ENCODE measurements at places on chromosomes 2 and 18.

GRCh38 chr2:216688731-216689340, 6.5 kb downstream of the IGFBP5 start:
- DNase-seq: peak; percentile 39

GRCh38 chr2:145413261-145414030, 893.5 kb upstream of the ZEB2 start:
- peak; percentile 59 for DNase-seq

- no peak for DNase-seq
Observed at GRCh38 chr2:163735685-163736432, at the start of gene FIGN. Gene FIGN, minus strand, starts transcription at chr2:163736008. Its CDS starts 1,081 bp downstream, at chr2:163734927.

DNA sequence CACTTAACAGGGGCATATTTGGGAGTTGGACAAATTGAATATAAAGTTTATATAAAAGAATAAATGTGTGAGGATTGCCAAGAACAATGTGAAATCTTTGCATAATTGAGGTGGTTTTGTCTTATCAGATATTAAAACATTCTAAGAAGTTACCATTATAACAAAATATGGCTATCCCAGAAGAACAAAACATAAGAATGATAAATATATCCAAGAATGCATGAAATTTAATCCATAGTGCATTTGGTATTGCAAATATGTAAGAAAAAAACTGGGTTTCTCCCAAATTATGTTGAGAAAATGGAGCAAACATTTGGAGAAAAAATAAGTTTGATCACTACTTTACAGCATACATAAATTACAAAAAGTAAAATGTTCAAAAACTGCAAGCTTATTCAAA, 562.4 kb downstream of the RNF144A start:
- no peak for DNase-seq

- DNase-seq: peak; percentile 49
Observed at GRCh38 chr2:212863185-212863588, 288.2 kb downstream of the IKZF2 start.

DNA sequence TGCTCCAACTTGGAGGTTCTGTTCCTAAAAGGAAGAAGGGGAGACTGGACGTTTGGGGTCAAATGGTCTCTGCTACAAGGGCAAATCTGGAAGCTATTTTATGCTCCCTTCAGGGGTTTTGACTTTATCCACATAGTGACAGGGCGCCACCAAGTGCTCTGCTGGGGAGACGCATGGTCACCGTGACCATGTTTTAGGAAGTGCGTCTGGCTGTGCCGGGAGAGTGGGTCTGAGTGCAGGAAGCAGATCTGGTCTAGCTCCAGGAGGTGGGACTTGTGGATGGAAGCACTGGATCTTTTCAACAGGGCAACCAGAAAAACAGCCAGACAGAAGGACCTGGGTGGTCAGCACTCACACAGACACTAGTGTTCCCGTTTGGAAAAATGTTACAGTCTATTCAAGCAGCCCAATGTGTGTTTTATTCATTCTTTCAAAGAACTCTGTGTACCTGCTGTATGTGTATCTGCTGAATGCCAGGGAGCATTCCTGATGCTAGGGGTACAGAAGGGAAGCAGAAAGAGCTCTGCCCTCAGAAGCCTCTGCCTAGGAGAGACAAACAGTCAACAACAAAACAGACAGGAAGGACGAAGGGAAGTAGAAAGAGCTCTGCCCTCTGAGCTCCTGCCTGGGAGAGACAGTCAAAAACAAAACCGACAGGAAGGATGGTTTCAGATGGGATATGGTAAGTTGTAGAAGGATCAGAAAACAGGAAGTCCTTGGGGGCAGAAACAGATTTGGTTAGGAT, 14.3 kb downstream of the IMPA2 start:
- DNase-seq: peak; percentile 86

DNA sequence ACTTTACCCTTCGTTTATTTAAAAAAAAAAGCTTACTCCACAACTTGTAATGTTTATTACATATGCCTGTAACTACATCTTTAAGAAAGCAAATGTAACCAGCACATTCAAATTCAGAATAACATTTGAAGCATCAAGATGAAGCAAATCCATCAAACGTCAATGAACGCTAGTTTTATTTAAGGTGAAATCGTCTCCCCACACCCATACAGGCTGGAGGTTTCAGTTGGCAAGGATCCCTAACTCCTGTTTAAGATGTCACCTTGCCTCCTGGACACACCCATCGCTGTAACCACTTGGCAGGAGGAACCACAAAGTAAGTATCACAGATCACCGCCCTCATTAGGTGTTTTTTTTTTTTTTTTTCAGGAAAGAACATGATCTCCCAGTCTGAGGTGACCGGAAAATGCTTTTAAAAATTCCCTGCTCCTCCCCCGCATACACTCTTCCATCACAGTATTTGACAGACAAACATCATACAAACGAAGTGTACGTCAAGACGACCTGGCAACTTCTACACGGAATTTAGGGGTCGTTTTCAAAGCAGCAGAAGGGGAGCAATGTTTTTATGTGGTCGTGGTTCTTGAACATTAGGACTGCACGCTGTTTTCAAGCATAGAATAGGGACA, 19.7 kb upstream of the STPG4 start:
- no peak for DNase-seq

GRCh38 chr18:44386401-44386800, 294.3 kb upstream of the SETBP1 start:
- no peak for DNase-seq

DNA sequence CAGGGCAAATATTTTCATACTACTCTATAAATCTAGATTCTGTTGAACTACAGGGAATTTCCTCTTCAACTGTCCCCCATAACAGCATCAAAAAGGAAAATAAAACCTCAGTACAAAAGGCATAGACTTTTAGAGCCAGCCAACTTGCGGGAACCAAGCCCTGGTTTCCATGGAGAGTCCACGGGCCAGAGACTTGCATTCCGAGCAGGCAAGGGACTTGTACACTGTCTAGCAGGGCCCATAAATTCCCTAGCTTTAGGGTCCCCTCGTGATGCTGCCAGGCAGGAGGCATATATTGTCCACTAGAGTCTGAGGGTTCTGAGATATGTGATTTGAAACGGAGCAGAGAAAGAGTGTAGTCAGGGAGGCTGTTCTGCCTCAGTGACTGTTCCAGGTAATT, 153.1 kb upstream of the SLC14A2 start:
- no peak for DNase-seq

DNA sequence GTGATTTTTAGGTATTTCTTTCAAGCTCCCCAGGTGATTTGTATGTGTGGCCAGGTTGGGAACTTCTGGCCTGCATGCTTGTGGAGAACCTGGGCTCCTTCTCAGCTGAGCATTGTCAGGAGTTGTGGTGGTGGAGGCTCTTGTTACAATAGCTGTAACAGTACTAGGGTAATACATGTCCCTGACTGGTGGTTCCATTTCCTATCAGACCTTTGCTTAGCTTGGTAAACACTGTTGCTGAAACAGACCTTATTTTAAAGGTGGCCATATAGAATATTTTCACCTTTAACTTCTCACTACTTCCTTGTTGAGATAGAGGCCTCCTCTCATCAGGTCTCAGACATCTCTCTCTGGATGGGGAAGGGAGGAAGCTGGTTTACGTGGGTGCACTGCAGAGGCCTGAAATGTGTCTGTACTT, 79.2 kb downstream of the SETBP1 start:
- DNase-seq: peak; percentile 17

- DNase-seq: no peak
Observed at GRCh38 chr2:36693825-36694224, 2.7 kb upstream of the VIT start.

- no peak for DNase-seq
Observed at GRCh38 chr2:39508198-39508597, 71.1 kb upstream of the MAP4K3 start.

DNA sequence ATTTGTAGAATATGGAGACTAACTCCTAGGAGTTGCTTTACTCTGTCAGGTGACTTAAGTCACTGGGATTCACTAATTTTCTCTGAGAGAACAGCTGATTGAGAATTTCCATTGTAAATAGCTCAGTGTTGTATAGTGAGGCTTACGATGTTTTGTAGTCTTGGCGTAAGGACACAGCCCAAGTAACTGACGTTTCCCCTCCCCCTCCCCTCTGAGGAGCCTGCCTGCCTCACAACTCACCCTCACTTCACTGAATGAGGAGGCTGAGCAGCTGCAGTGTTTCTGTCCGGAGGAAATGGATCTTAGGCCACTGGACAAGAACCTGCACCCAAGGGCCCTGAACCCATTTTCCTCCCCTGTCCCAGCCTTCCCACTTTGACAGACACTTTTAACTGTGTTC, 264.6 kb downstream of the PHLPP1 start:
- DNase-seq: no peak

DNA sequence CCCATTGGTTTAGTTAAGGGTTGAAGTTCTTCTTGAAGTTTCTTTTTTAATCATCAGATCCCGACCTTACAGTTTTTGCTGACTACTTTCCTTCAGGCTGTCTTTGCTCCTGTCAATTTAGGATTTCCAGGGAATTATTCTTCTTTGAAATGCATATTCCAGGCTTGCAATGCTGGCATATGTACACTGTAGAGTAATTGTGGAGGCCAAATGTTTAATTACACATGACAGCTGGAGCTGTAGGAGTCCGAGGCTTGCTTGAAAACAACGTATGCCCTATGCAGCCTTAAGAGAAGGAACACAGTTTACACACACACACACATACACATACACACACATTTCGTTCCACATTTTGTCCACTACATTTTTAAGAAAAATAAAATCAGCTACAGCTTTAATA, 602.3 kb downstream of the TMEM182 start:
- DNase-seq: no peak

GRCh38 chr2:219010162-219010756, 17.0 kb upstream of the CRYBA2 start:
- no peak for DNase-seq

DNA sequence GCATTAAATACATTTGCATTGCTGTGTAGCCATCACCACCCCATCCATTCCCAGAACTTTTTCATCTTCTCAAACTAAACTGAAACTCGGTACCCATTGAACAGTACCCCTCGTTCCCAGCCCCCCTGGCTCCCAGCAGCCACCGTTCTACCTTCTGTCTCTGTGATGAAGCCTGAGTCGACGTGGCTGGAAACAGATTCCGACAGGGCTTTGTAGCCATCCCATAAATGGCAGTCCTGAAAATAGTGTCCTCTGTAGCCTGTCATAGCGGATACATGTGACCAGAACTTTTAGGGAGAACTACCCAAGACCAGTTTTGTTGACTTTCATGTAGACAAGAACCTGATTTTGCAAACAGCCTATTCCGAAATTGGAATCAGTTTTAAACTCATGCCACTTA, 59.1 kb downstream of the TSHZ1 start:
- no peak for DNase-seq

DNA sequence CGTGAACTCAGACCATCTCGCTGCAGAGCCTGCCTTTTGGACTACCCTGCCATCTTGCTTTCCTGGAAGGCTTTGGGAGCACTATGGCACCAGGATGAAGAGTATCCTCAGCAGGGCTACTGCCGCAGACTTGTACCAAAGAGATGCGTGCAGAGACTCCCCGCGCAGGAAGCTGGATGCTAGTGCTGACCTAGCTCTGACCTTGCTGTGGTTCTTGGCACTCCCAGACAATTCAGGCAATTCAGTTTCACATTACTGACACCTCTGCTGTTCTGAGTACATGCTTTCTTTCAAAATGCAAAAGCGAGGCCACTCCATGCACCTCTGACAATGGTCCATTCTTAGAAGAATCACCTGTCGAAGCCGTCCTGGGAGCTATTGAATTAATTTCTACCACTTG, 251.5 kb upstream of the MEX3C start:
- DNase-seq: no peak

GRCh38 chr2:129753261-129753660, 226.2 kb upstream of the RAB6C start:
- DNase-seq: no peak

DNA sequence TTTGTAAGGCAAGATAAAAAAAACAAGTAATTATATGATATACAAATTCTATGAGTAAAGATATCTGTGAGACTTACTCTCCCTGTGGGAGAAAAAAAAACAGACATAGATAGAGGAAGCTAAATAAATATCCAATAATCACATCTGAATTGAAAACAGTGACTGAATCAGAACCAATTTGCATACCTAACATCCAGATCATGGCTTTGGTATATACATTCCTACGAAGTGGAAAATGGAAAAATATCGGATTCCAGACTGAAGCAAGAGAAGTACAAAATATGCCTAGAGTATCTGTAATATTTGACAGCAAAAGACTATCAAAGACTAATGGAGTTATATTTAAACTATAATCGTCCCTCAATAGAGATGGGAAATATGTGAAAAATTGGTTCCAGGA, 1108.1 kb upstream of the CHAC2 start:
- DNase-seq: no peak

GRCh38 chr2:31319406-31320175, 85.6 kb downstream of the EHD3 start:
- DNase-seq: peak; percentile 90
